Activated CD4-positive, alpha-beta T cell treated with anti-CD3 and anti-CD28 coated beads, Interleukin-2, amount 50 U/mL, for 1 hour (primary cell): ENCODE measurements at places on chromosomes 3 and 15.

GRCh38 chr3:157059661-157060060 is 100.3 kb downstream of the CCNL1 start:
- DNase-seq, result no peak

GRCh38 chr3:191282251-191283185 is 46.7 kb upstream of the CCDC50 start:
- DNase-seq, result no peak

GRCh38 chr3:167172377-167172776 is 207.7 kb downstream of the ZBBX start:
- DNase-seq, result no peak

GRCh38 chr3:8457039-8457438 is 44.6 kb upstream of the LMCD1 start:
- DNase-seq, result no peak

- no peak for DNase-seq
Measured at GRCh38 chr15:53462651-53463050, 296.8 kb downstream of the WDR72 start.

DNA sequence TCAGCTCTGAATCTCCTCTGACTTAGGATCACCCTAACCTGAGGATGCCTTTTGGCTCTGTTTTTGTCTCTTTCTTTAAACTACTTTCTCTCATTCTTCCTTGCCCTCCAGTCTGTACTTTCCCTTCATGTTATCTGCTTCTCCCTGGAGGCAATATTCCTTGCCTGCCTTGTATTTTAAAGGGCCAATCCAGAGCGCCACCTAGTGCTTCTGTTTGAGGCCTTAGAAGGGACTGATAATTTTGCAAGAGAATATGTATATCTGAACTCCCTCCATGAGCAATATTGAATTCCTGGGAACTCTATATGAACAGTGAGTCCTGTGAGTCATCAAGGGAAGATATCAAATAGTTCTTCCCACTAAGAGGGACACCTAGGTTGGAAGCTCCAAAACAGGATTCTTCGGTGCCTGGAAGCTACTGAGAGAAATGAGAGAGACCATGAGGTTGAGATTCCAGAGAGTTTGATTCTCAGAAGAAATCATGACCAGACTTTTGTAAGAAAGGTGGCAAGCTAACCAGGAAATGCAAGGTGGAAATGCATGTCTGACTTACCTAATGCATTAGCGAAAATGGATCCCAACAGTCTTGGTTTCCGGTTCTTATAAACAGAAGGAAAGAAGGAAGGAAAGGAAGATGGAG is 203.8 kb upstream of the CD96 start:
- DNase-seq, result peak; percentile 24
